Fibroblast of skin of abdomen (primary cell): ENCODE measurements at places on chromosomes 12 and 14.
A peak's percentile ranks its signal among the peaks of the same experiment; 100 is the strongest.

- peak; percentile 64 for DNase-seq
Observed at GRCh38 chr14:57871459-57872080, 5.7 kb upstream of the SLC35F4 start.

DNA sequence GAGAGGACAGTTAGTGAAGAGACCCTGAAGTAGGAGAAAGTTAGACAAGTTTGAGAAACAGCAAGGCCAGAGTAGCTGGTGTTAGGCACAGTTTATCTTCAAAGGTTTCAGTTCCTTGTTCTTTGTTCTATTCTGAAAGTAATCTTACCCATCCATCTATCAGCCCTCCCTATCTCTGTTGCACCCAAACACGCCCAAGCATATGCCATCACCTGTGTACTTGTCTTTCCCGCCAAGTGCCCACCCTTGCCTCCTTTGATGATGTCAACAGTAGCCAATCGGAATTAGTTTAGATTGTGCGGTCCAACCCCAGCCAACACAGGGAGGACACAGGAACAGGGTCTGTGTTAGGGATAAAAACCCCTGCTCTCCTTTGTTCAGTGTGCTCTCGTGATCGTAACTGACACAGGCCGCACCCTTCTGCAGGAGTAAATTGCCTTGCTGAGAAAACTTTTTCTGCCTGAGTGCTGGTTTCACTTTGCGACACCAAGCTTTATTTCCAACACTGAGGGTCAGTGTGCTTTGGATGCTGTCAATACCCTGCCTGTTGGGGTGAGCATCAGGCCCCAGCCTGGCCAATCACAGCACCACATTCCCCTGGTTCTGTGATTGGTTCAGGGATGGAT is 4.7 kb upstream of the TMEM229B start:
- no peak for DNase-seq

- no peak for DNase-seq
Observed at GRCh38 chr12:1078002-1078401, 87.0 kb downstream of the ERC1 start.

- DNase-seq: no peak
Observed at GRCh38 chr12:33817713-33818112, 204.6 kb upstream of the ALG10 start.

GRCh38 chr12:101648195-101648594 is 49.2 kb upstream of the CHPT1 start:
- DNase-seq: no peak
